GM04504 (cell line): ENCODE measurements at places on chromosomes 6 and 20.
A peak's percentile ranks its signal among the peaks of the same experiment; 100 is the strongest.

DNA sequence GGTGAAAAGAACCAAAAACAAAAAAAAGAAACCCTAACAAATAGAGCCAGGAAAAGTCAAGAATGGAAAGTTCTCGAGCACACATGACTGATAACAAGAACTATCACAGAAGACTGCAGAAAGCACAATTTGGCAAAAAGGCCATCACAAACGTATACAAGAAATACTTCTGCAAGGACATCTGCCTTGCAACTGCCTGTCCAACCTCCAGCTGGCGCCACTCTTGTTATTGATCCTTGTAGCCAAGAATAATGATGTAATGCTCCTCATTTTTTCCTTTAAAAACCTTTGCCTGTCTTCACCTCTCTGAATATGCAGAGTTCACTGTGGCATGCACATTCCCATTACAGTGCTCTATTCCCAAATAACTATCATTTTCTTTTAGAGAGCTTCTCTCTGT is 87.9 kb upstream of the BMP5 start:
- no peak for DNase-seq

GRCh38 chr20:34988191-34988540 is 32.5 kb downstream of the MYH7B start:
- DNase-seq = no peak

GRCh38 chr20:52751571-52751970 is 220.6 kb upstream of the TSHZ2 start:
- DNase-seq = no peak

- no peak for DNase-seq
Observed at GRCh38 chr6:155252581-155252980, 11.2 kb upstream of the CLDN20 start.

DNA sequence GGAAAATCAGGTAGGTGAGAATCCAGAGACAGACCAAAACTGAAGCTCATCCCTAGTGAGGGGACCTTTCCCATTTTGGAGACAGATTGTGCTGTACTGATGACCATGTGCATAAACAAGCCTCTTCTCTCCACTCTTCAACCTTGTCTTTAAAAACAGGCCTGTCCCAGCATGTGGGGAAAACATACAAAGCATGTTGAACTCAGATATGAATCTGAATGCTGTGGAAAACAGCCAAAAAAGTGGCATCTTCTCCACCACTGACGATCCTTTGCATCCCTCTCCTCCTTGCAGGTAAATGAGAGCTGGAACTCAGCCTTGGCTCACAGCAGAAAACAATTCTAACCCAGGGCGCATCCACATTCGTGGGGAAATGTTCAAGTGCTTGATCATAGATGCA is 123.7 kb upstream of the FOXQ1 start:
- DNase-seq = no peak

DNA sequence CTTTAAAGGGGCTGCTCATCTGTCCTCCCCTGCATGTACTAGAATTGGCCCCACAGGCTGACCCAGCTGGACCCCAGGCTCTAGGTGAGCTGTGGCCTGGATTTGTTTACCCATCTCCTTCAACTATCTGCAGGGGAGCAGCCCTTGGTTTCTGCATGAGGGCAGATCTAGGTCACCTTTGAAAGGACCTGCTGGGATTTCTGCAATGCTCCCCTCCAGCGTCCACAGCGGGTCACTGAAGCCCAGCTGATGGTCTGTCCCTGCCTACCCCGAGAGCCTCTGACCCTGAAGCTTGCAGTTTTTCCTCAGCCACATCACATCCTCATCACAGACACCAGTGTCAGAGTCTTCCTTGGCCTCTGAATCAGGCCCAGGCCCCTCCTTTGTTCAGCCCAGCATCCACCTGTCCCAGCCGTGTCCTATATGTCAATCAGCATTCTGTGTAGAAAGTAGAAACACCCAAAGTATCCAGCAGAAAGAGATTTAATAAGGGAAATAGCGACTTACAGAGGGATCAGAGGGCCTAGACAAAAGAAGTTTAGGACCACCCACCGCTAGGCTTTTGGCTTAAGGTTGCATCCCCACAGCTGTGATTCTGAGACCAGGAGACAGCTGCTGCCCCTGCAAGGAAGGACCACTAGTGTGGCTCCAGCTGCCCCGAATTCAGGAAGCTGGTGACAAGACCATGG is 243.1 kb downstream of the LRFN2 start:
- DNase-seq = no peak

GRCh38 chr20:5592823-5593739 is 157.1 kb upstream of the SHLD1 start:
- no peak for DNase-seq

DNA sequence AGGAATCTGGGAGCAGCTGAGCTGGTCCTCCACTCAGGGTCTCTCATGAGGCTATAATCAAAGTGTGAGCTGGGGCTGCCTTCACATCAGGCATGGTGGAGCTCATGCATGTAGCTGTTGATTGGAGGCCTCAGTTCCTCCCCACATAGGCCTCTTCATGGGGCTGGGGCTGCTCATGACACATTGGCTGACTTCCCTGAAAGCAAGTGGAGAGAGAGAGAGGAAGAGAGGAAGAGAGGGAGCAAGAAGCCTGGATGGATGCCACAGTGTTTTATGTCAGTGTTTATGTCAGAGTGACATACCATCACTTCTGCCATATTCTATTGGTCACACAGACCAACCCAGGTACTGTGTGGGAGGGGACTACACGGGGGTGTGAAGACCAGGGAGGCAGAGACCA is 43.8 kb downstream of the EYA2 start:
- DNase-seq = no peak

DNA sequence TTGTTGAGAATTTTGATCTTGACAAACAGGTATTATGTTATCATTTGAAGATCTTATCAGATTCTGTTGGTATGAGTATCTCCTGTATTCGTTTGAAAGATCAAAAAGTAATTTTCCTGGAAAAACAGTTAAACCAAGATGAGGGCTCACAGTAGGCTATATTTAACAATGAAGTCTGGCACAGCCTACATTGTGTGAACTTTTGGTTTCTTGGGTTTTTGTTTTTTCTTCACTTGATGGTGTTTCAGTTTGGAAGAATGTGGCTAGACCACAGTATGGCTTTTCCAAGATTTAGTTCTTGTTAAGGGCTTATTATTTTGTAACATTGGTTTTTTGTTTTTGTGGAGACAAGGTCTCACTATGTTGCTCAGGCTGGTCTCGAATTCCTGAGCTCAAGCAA is 306.4 kb downstream of the CDKAL1 start:
- peak; percentile 14 for DNase-seq
